Activated naive CD4-positive, alpha-beta T cell treated with anti-CD3 and anti-CD28 coated beads, Interleukin-2, amount 50 U/mL, for 72 hours (primary cell): ENCODE measurements at places on chromosomes 3 and 15.

DNA sequence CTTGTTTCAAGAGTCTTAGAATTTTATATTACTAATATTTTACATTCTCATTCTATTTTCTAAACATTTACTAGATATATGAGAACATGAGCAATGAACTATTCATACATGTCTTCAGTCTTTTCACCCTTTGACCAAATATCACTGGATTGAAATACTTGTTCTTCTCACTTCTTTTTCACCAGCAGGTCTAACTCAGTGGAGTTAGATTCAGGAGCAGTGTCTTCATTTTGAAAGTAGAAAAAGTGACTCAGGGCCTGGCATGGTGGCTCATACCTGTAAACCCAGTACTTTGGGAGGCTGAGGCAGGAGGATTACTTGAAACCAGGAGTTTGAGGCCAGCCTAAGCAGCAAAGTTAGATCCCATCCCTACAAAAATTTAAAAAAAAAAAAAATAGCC is 70.8 kb downstream of the USP13 start:
- DNase-seq: no peak

DNA sequence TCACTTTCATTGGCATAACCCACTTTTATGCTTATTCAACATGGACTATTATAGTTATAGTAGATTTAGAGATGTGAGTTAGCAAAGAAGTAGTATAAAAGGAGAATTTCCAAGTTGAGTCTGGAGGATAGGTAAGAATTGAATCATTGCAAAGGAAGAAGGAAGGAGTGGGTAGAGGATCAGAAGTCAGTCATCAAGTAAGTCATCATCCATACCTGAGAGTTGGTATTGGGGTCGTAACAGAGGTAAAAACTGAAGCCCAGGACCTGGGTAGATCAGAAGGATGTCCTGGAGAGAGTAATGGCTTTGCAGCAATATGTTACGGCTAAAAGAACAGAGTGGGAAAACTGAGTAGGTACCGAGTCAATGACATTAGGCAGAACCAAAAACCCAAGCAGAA is 265.7 kb downstream of the SUCLG2 start:
- DNase-seq: no peak

- no peak for DNase-seq
Observed at GRCh38 chr3:195251336-195252065, 19.5 kb downstream of the XXYLT1 start.

DNA sequence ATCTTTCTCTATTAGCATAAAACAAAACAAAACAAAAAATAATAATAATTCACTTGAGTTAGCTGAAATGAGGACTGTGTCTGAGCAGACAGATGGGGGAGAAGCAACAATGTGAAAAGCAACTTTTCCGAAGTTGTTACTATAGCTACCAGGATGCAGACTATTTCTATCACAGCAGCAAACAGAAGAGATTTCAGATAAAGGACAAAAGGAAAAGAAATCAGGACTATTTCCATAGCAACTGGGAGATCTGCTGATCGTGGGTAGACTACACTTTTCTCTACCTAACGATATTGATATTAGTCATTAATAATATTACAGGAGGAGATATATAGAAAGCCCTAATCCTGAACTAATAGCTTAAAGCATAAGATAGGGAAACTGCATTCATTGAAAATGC is 321.7 kb downstream of the GABRG3 start:
- no peak for DNase-seq

GRCh38 chr15:52150043-52150825 is 37.7 kb upstream of the BCL2L10 start:
- no peak for DNase-seq

DNA sequence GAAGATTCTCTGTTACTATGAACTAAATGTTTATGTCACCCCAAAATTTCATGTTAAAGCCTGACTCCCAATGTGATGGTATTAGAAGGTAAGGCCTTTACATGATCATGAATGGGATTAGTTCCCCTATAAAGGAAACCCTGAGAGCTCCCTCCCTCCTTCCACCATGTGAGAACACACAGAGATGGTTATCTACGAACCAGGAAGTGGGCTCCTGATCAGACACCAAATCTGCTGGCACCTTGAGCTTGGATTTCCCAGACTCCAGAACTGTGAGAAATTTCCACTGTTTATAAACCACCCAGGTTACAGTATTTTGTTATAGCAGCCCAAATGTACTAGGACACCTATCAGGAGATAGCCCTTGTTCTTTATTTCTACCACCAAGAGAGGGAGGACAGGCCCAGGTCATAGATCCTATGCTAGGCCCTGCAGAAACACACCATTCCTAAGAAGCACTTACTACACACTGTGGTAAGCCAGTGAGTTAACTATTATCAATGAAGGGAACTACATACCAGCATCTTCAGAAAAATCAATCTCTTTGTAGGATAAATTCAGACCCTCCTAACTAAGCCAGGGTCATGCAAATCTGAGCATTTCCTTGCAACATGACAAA is 59.0 kb downstream of the PRKAR2A start:
- no peak for DNase-seq

DNA sequence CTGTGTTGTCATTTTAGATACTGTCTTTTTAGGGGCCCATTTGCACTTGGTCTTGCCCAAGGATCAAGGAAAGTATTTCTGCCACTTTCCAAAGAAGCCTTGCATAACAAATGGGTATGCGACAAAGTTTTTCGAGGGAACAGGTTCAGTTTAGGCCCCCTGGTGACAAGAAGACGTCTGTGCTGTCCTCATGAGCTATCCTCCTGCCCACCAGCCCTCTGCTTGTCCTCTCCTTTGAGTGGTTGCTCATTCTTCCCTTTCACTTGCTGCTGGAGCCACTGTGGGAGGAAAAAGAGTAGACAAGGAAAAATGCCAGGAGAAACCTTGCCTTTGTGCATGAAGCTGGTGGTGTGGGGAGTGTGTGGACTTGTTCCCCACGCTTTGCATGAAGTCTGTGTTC is 171.9 kb downstream of the CACNA2D3 start:
- DNase-seq: no peak

DNA sequence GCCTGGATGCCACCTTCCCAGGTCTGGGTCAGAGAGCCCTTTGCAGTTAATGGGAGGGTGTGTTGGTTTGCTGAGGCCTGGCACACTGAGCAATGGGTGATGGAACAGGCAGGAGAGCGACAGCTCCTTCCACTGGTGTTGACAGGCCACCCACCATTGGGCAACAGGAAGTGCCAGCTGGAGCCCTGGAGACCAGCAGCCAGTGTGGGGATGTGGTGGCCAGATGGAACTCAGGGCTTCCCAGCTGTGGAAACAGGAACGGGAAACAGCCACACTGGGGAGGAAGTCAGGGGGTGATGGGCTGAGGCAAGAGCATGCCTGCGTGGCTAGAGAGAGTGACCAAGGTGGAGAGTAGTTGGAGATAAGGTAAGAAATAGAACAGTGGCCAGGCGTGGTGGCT is 9.3 kb downstream of the PSTPIP1 start:
- no peak for DNase-seq

DNA sequence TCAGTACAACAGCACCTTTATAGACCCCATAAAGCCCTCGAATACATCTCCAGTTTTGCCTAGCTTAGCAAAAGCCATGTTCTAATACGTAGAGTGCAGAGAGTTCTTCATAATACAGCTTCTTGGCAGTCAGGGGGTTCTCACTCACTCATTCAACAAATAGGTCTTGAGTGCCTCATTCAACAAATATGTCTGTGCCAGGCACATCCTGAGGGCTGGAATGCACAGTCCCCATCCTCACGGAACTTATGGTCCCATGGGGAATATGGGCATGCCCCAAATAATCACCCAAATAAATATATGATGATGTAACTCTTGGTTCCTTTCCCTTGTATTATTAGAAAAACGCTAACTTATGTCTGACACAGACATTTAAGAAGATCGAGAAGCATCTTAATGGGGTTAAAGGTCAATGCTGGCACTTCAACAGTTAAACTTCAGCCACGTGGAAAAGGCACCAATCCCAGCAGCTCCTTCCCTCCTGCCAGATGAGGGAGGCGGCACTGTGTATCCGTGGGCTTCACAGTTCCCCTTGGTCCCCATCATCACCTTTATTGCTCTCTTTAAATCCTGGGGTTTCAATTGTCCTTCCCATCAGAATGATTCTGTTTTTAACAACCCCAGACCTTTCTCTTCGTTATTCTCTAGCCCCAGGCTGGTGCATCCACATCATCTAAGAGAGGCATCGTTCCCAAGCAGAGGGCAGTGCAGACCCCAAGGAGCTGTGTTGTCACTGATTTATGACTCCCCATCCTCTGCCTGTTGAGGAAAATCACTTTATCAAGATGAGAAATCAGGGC is 18.9 kb upstream of the SEMA5B start:
- no peak for DNase-seq

GRCh38 chr3:126855374-126855773 is 127.5 kb upstream of the PLXNA1 start:
- no peak for DNase-seq

DNA sequence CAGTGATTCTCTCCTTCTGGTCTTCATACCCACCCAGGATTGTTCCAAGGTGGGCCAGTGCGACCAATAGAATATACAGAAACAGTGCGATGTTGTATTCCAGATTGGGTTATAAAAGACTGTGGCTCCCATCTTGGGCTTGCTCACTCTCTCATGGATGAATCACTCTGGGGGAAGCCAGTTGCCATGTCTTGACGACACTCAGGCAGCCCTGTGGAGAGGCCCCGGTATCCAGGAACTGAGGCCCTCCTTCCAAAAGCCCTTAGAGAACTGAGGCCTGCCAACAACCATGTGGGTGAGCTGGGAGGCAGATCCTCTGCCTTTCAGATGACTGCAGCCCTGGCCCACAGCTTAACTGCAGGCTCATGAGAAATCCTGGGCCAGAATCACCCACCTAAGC is 57.2 kb downstream of the SH3GL3 start:
- no peak for DNase-seq

DNA sequence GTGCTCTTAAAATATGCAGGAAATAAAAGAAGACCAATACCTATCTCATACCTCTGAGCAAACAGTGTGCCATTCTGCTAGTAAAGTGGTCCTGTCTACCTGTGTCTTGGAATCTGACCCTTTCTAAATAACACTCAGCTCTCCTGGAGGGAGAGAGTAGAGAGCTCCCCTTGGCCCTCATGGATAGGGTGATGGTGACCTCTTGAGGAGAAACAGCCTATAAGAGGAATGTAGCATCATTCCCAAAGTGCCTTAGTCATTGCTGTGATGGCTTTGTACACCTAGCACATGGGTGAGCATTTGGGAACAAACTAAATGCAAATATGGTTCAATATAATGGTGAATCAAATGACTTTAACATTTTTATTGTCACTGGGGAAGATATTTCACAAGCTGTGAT is 10.0 kb downstream of the SNTN start:
- no peak for DNase-seq
